Stimulated activated CD4-positive, alpha-beta T cell treated with anti-CD3 and anti-CD28 coated beads, Interleukin-4, amount 100 ng/mL, for 1 hour (primary cell): ENCODE measurements at places on chromosomes 11 and 22.

GRCh38 chr11:97717922-97718321 lies 1302.8 kb upstream of the CNTN5 start:
- DNase-seq: no peak

- no peak for DNase-seq
Observed at GRCh38 chr22:46479046-46479445, 58.4 kb downstream of the CELSR1 start.

- DNase-seq: no peak
Observed at GRCh38 chr11:2752204-2752770, 52.5 kb upstream of the KCNQ1OT1 start.

- DNase-seq: no peak
Observed at GRCh38 chr22:40270748-40271373, 75.4 kb upstream of the ADSL start.

GRCh38 chr22:22519591-22519990 lies 479 bp downstream of the ZNF280A start:
- no peak for DNase-seq

DNA sequence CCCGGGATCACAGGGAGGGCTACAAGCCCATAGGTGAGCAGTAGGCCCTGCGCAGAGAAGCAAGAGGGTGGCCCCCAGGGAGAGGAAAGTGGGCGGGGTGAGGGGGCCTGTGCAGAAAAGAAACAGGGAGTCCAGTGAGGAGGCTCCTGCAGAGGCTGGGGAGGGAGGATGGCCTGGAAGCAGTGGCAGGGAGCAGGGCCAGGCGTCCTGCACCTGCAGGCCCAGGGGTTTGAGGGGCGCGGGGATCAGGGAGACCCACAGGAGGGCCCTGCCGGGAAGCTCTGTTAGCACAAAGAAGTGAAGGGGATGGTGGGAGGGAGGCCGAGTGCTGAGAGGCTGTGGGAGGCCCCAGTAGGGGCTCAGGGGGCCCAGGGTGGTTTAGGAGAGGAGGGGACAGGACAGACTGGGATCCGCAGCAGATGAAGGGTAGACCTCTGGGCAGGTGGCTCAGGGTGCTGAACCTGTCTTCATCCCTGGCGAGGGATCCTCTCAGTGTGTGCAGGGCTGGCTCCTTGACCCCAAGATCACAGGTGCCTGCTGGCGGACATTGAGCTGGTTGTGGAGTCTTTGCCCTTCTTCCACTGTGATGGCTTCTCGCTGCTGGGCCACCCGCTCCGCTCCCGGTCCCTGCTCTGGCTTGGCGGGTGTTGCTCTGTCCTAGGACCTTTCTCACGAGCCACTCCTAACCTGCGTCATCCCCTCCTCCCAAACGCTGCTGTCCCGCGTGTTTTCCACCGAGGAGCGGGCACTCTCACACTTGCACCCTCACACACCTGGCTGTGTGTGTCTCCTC lies 31.8 kb upstream of the CELSR1 start:
- DNase-seq: no peak

DNA sequence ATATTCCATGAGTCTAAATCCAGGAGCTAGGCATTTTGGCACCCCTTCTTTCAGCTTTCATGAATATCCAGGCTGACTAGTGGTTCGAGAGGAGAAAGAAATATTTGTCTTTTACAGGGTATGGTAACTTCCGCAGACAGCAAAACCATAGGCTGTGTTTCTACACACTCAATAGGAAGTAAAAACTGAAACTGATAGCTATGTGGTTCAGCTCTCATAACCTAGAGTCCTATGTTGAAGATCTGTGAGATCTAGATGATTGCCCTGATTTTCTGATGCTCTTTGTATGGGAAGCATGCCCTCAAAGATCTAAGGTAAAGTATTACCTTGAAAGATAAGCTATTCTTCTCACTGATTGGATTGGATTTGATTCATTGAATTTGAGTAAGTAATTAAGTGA lies 118.3 kb downstream of the CD44 start:
- DNase-seq: no peak

DNA sequence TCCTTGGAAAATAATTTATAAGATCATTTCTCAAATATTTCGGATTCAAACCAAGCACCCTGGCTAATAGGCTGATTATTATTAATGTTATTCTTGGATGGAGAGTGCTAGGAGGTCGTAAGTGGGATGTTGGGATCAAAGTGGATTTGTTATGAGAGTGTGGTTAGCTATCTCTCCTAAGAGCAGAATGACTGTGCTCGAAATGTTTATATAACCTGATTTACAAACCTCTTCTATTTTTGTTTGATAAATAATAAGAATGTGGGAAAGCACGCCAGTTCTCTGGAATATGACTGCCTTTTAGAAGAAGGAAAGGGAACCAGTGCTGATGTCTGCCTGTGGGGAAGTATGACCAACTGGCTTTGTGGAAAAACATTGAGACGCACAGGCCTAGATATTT lies 527.5 kb downstream of the NTM start:
- no peak for DNase-seq

DNA sequence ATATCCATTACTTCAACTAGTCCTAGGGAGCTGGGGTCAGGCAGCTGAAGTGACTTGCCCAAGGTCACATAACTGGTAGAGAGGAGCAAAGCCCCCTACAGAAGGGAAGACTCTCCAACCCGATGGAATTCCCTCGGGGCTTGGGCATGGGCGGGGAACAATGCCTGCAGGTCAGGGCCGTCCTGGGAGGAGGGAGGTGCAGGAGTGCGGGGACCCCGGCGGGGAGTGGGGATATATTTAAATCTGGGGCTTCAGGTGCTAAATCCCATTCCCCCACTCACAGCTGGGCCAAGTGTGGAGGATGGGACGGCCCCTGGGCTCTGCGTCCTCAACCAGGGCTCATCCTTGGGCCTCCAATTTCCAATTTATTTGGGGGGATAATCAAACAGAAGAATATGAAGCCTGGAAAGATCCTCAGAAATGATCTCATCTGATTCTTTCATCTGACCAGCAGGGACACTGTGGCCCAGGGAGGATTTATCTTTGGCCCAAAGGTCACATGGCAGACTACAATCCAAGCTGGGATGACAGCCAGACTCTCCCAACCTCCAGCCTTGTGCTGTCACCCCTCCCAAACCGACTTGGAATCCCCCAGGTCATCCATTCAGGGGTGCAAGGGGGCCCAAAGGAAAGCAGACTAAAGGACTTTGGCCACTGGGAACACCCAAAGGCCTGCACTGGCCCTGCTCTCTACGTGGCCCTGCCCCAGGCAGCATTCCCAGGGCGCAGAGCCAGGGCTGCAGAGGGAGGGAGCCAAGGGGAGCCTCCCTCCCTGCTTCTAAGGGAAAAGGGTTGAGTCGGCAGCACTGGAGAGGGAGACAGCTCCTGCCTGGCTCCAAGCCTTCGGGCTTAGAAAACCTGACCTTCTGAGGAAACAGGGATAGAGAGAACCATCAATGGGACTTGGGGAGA lies 8.7 kb upstream of the C1QTNF6 start:
- no peak for DNase-seq

GRCh38 chr11:66471142-66471541 lies 4.4 kb downstream of the PELI3 start:
- no peak for DNase-seq

- DNase-seq: no peak
Observed at GRCh38 chr11:18172666-18173065, at the start of gene MRGPRX4. MRGPRX4 (plus strand) TSS chr11:18172837; CDS start chr11:18173257, 420 bp downstream.

GRCh38 chr11:18352581-18352980 lies 30.2 kb downstream of the GTF2H1 start:
- no peak for DNase-seq

DNA sequence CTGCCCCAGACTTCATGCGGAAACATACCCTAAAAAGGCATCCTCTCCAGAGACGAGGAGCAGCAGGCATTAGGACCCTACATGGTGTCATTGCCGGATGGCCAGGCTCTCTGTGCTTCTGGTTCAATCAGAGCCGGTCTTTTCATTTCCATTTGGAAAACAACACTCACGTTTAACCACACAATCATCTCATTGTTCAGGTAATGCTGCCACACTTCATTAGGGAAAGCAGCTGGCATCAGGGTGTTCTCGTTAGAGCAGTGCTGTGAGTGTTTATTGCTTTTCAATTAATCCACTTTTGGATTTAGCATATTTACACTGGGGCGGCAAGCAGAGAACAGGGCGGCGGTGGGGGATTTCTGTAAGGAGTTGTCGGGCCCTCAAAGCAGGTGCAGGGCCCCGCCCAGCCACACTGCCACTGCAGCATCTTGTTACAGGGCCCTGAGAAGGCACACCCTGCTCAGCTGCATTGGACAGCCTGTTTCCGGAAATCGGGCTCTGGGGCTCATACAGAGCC lies 338.6 kb downstream of the SHANK2 start:
- DNase-seq: no peak

DNA sequence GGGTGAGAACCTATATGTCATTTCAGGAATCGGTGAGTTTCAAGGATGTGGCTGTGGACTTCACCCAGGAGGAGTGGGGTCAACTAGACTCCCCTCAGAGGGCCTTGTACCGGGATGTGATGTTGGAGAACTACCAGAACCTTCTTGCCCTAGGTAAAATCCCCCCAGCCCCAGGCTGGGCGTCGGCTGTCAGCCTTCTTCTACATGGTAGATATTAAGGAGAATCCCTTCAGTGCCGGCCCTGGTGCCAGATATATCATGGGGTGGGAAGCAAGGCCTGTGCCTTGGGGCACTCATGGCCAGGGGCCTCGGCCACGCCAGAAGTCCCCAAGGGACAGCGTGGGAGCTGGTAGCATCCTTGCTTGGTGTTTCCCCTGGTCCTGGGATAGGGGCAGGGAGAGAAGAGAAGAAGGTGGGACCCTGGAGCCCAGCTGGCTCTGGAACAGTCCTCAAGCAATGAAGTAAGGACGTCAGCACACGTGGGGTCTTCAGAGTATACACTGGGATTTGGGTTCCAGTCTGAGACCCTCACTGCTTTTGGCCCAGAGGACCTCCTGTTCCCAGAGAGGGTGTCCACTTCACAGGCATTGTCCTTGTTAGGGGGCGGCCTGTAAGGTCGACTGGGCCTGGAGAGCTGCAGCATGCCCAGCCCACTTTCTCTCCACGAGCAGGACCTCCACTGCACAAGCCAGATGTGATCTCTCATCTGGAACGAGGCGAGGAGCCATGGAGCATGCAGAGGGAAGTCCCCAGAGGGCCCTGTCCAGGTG lies 6.8 kb downstream of the ZNF74 start:
- no peak for DNase-seq

DNA sequence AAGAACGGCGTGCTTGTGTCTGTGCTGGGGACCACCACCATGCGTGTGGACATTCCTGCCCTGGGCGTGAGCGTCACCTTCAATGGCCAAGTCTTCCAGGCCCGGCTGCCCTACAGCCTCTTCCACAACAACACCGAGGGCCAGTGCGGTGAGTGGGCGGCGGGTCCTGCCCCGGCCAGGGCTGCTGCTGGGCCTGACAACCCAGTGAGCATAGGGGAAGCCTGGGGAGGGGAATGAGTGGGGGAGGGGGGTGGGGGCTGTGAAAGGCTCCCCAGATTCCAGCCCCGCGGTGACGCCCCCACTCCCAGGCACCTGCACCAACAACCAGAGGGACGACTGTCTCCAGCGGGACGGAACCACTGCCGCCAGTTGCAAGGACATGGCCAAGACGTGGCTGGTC lies 31.9 kb downstream of the MUC5B start:
- no peak for DNase-seq

DNA sequence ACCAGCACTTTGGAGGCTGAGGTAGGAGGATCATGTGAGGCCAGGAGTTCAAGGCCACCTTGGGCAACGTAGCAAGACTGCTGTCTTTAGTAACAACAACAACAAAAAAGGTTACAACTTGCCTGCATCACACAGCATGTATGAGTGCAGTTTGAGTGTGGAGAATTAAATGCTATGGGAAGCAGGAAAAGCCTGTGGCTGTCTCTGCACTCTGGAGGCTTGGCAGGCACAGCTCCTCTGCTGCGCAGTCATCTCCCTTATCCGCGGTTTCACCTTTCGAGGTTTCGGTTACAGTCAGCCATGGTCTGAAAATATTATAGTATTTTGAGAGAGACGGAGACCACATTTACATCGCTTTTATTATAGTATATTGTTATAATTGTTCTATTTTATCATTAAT lies 2.9 kb downstream of the MICAL2 start:
- DNase-seq: no peak

DNA sequence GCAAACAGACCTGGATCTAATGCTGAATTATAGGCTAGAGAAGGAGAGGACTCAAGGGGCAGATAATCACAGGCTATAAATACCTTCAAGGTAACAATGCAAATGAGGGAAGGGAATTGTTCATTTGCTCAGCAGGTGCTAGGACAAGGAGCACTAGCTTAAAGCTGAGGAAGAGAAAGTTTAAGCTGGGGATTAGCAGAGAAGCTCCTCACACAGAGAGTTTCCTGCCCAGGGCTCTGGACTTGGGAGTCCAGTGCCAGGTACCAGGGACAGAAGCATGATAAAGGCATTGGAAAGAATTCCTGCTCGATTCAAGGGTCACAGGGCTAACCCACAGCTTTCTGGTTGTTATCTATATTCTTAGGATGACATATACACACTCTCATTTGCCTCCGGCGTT lies 509.9 kb downstream of the NTM start:
- DNase-seq: no peak

DNA sequence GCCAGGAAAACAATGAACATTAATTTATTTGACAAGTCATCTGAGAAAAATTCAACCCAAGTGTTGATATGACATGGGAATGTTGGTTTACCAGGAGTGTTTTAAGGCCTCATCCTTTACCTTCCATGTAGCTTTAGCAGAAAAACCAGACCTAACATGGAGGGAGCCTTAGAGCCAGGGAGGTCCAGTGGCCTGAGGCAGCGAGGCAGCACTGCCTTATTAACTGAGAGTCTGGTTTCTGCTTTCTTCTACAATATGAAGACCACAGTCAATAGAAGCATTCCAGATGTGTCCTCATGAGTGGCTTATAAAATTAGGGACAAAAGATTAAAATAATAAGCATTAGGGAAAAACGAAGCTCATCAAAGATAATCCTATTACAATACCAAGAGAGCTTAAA lies 61.5 kb downstream of the DKK3 start:
- DNase-seq: no peak

DNA sequence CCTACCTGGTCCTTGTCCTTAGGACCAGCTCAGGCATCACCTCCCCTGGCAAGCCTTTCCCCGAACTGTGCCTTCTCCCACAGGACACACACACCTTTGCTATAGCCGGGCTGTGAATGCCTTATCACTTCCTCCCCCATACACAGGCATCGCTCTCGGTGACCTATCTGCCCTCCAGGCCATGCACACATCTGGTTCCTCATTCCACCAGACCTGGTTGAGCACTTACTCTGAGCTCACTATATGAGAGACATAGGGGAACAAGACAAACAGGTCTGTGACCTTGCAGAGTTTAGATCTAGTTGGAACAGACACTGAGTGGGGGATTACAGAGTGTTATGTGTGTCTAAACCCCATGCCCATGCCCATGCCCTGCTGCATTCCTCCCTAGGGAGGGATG lies 3.1 kb upstream of the BCR start:
- no peak for DNase-seq
